ENCODE measurements at places on chromosomes 7 and 10.

- no peak for DNase-seq
These were observed 561.8 kb upstream of the LRRN3 start for GRCh38 chr7:110529175-110529574.

DNA sequence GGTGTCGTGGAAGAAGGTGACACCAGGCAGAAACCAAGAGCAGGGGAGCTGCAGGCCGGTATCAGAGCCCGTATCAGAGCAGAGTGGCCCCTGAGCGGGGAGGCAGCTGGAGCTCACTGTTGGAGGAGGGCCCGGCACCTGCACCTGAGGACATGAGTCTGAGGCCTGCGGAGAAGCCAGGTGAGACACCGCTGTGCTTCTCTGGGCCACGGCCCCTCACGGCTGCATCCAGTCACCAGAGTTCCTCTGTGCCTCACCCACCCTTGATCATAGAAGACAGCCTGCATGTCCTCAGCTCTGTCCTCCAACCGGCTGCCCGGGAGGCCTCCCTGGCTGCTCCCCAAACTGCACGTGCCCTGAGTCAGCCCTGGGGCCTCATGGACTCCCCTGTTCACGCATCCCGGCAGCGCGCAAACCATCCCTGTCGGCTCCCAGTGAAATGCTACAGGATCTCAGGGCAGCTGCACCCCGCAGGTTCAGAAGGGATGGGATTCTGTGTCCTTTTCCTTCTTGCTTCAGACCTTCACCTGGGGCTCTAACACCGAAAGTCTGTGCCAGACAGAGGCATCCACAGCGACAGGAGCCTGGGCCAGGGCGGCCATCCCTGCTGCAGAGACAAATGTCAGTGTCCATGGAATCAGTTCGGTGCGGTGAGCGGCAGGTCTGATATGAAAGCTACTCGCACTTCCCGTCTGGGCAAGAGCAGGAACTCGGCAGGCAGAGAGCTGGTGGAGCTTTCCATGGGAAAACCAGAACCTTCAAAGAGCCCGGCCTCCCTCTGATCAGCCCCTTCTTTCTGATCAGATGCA lies 111.9 kb upstream of the FAM20C start:
- no peak for DNase-seq

DNA sequence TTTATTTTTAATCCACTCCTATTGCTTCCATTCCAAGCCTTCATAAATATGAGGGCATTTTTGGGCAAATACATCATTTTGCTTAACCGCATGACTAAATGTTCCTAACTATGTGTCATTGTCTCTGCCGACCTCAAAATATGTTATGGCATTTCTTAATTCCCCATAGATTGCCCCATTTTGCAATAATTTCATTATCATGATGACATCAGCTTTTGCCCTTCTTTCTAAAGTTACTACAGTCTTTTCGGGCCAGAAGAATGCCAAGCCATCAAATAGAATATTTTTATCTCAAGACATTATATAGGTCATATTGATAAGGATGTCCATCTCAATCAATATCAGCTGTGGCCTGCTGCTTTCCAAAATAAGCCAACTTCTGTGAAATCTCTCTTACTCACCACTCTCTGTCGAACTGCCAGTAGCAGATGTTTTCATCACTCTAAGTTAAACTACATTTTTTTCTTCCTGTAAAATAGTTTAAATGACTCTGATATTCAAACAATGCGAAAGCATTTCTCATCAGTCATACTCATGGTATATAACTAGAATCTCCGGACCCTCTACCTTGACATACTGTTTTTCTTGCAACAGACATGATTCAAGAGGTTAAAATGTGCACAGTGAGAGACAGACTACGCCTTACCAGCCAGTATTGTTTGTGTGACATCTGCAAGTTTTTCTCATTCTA lies 1254.6 kb upstream of the CELF2 start:
- no peak for DNase-seq

- DNase-seq = no peak
These were observed 53.6 kb upstream of the DYNC1I1 start for GRCh38 chr7:95718577-95719410.

DNA sequence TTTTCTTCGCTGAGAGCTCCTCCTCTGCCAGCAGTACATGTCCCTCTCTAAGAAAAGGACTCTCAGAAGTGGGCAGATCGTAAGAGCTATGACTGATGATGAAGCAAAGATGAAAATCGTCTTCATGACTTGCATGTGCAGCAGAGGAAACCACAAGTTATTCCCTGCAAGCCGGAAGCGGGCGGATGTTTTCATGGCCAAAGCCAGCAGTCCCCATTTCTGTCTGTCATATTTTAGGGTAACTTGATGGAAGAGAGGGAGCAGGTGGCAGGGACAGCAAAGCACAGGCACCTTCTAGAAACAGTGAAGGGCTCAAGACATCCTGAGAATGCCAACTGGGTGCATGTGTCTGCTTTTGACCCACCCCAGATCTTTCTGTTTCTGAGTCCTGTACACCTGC lies 19.9 kb downstream of the KLF6 start:
- DNase-seq = no peak

GRCh38 chr10:53315709-53316108 lies 543.1 kb upstream of the MBL2 start:
- DNase-seq = no peak

- no peak for DNase-seq
These were observed 148.4 kb downstream of the CPEB3 start for GRCh38 chr10:92142512-92142911.

GRCh38 chr7:55133630-55134358 lies 115.0 kb downstream of the EGFR start:
- no peak for DNase-seq

- no peak for DNase-seq
These were observed 75.9 kb downstream of the MYL10 start for GRCh38 chr7:101553018-101553770.

GRCh38 chr10:102408728-102409603 lies 9.6 kb downstream of the PSD start:
- peak; percentile 80 for DNase-seq

- no peak for DNase-seq
These were observed 987.9 kb downstream of the KCNMA1 start for GRCh38 chr10:76649723-76650127.
